Activated naive CD8-positive, alpha-beta T cell treated with anti-CD3 and anti-CD28 coated beads for 36 hours (primary cell): ENCODE measurements at places on chromosomes 12 and 14.

DNA sequence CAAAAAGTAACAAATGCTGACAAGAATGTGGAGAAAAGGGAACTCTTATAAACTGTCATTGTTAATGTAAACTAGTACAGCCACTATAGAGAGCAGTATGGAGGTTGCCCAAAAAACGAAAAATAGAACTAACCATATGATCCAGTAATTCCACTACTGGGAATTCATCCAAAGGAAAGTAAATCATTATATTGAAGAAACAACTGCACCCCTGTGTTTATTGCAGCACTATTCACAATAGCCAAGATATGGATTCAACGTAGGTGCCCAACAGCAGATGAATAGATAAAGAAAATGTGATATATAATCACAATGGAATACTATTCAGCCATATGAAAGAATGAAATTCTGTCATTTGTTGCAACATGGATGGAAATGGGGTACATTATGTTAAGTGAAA lies 188.0 kb upstream of the E2F7 start:
- H3K27ac ChIP-seq: no peak overlapping the region
- no peaks in the 10 kb centered on the region for H3K27me3 ChIP-seq
- H3K4me3 ChIP-seq: no peak overlapping the region

- H3K27ac ChIP-seq: no peak overlapping the region
- DNase-seq: no peak
- no peaks in the 10 kb centered on the region for H3K4me1 ChIP-seq
- no peaks in the 10 kb centered on the region for H3K36me3 ChIP-seq
- H3K27me3 ChIP-seq: no peaks in the 10 kb centered on the region
Observed at GRCh38 chr12:109448707-109449390, 28.3 kb downstream of the KCTD10 start.

- no peaks in the 10 kb centered on the region for H3K27me3 ChIP-seq
- H3K36me3 ChIP-seq: peaks cover 19% of the 10 kb centered on the region
- DNase-seq: no peak
- no peak overlapping the region for H3K4me3 ChIP-seq
Observed at GRCh38 chr12:50633955-50634354, 129.2 kb downstream of the DIP2B start.

DNA sequence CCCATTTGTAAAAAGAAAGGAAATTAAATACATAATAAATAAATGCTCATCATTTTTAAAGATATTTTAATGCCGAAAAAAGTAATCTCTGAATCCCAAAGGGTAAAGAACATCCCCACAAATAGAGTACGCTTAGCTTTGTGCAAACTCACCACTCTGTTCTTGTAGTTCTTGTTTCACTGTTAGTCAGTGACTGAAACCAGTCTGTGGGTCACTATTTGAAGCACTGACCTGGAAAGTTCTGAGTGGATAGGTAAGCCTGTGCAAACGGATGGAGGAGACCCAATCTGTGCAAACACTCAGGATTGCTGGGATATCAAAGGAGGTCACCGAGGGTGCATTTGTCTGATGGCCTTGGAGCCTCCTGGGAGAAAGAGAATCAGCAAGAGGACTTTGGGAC lies 68.1 kb upstream of the TSPAN11 start:
- H3K27ac ChIP-seq: no peak overlapping the region
- H3K4me1 ChIP-seq: no peaks in the 10 kb centered on the region
- H3K27me3 ChIP-seq: peaks cover 4% of the 10 kb centered on the region

- peaks cover 3% of the 10 kb centered on the region for H3K4me1 ChIP-seq
- no peak overlapping the region for H3K4me3 ChIP-seq
- H3K36me3 ChIP-seq: no peaks in the 10 kb centered on the region
- peak; percentile 9 for DNase-seq
- H3K27me3 ChIP-seq: peaks cover 6% of the 10 kb centered on the region
Observed at GRCh38 chr14:97299661-97300060, 502.5 kb downstream of the VRK1 start.

- no peak overlapping the region for H3K4me3 ChIP-seq
- peaks cover 29% of the 10 kb centered on the region for H3K4me1 ChIP-seq
- no peak overlapping the region for H3K27ac ChIP-seq
- peaks cover 24% of the 10 kb centered on the region for H3K36me3 ChIP-seq
Observed at GRCh38 chr12:113328368-113328889, 6.5 kb downstream of the SLC8B1 start.

DNA sequence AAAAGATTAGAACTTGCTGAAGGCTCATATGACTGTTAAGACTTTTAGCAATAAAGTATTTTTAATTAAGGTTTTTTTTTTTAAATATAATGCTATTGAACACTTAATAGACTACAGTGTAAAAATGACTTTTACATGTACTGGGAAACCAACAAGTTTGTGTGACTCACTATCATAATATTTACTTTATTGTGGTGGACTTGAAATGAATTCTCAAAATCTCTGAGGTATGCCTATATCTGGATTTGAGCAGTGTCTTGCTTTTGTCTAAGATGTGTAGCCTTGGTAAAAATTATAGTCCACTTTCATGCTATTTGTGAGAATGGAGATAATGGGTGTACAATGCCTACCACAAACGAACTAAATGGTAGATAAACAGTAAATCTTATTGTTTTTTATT lies 33.9 kb upstream of the NAV3 start:
- DNase-seq: no peak
- H3K36me3 ChIP-seq: no peaks in the 10 kb centered on the region
- H3K27me3 ChIP-seq: no peaks in the 10 kb centered on the region
- no peaks in the 10 kb centered on the region for H3K4me1 ChIP-seq
- H3K27ac ChIP-seq: no peak overlapping the region

DNA sequence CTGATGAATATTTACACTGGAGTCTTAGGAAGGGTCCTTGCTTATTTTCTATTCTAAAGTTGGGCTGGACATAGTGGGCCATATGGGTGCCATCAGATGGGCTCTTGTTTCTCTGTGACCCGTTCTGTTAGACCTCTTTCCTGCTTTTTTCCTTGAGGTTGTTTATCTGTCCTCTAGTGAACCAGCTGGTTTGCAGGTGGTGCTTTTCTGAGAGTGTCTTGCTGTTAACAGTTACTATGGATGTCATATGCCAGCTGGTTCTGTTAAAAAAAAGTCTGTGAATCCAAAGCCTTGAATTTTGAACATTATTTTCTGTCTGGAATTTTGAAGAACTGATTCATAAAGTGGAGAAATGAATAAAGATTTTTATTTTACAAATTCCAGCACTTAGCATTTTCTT lies 29.2 kb downstream of the ZC3H14 start:
- H3K4me1 ChIP-seq: no peaks in the 10 kb centered on the region
- no peak overlapping the region for H3K4me3 ChIP-seq
- DNase-seq: no peak
- H3K36me3 ChIP-seq: peaks cover 19% of the 10 kb centered on the region
